H1 (cell line): ENCODE measurements at places on chromosomes 5 and 9. TPM values are rescaled to one million over a fixed set of nuclear protein-coding genes. Genes with fewer than 3 reads are reported as not detected.

DNA sequence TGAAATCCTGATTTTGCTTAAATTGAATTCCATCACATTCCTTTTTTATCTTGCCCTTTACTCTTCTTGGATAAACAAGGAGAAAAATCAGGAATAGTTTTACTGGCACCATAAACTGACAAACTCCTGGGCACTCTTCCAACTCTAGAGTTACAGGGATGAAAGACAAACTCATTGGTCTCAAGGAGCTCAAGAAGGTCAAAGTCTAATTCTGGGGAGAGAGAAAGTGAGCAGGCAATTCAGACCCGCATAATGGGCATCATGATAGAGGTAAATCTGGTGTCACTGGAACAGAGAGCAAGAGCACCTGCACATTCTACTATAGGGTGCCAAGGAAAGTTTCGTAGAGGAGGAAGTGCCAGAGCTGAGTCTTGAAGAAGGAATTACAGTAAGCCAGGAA lies 64.8 kb downstream of the GRIN3A start:
- DNase-seq = no peak

DNA sequence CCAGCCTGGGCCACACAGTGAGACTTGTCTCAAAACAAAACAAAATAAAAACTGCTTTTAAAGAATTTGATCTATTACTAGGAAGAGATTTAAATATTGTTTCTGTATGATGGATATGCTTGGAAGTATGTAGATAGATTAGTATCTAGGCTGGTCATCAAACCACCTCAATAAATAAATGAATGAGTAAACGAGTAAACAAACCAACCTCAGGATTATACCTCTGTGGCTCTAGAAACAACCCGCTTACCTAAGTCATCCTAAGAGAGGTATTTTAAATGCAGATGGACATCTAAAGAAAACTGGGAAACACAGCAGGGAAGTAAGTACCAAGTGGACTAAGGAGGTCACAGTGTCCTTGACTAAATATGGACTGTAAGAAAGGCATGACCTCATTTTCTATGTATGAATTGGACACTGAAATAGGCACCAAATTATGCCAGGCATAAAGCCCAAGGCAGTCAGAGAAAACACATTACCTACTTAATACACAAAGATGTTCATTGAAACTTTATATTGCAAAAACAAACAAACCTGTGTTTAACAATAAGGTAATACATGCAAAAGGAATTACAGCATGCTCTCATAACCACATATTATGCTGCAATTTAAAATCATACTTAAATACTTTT lies 7.3 kb downstream of the ANKH start:
- no peak for DNase-seq

DNA sequence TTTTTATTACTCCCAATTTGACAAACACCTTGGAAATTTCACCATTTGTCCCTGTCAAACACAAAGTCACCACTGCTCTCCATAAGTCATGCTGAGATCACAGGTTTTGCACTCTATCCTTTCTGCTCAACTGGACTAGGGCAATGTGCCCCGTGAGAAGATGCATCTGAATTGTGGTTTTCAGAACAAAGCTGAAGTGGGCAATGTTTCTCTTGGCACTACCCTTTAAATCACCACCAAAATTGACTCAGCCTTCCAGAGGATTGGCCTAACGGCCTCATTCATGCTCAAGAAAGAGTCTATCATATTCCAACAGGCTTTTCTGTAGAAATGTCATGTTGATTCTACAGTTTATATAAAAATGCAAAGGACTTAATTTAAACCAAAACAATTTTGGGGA lies 81.0 kb upstream of the TRIO start:
- DNase-seq = no peak

PHF24 gene
- 0.35 and 1.0 TPM in 2 replicates for total RNA-seq

OR13C9 gene
- not detected in 2 replicates for total RNA-seq

ZDHHC11 gene
- total RNA-seq = 16.6 and 19.8 TPM in 2 replicates
